ENCODE measurements at places on chromosomes 4 and X.

DNA sequence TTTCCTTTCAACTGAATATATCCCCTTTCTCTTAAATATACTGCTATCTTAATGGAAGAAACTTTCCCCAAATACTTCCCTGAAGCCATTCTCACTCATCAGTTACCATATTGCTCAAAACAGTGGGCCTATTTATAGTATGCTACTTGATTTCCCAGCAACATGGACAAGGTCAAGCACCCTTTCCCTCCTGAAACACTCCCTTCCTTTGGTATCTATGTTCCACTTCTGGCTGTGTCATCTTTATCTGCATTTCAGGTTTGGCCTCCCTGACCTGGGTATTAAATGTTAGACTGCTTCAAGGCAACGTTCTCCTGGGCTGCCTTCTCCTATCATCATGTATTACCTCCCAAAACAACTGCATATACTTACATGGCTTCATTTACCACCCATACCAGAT is 101.3 kb downstream of the ZAR1 start:
- no peak for DNase-seq

DNA sequence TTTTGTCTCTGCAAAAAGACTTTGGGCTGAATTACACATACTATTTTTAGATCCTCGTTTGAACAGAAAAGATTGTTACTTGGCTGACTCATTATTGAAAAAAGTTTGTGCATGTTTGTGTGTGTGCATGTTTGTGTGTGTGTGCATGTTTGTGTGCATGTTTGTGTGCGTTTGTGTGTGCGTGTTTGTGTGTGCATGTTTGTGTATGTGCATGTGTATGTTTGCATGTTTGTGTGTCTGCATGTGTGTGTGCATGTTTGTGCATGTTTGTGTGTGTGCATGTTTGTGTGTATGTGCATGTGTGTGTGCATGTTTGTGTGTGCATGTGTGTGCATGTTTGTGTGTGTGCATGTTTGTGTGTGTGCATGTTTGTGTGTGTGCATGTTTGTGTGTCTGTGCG is 201.1 kb upstream of the FAT1 start:
- DNase-seq: no peak

GRCh38 chrX:10110984-10111363 is 45.8 kb upstream of the CLCN4 start:
- DNase-seq: no peak

GRCh38 chr4:16351161-16351560 is 124.9 kb upstream of the TAPT1 start:
- no peak for DNase-seq

- DNase-seq: no peak
These were observed 75.7 kb downstream of the ANXA3 start for GRCh38 chr4:78627046-78627965.

- DNase-seq: no peak
These were observed 90.3 kb downstream of the RLIM start for GRCh38 chrX:74523870-74524735.

- DNase-seq: no peak
These were observed 116.1 kb downstream of the CNKSR2 start for GRCh38 chrX:21490341-21490740.

DNA sequence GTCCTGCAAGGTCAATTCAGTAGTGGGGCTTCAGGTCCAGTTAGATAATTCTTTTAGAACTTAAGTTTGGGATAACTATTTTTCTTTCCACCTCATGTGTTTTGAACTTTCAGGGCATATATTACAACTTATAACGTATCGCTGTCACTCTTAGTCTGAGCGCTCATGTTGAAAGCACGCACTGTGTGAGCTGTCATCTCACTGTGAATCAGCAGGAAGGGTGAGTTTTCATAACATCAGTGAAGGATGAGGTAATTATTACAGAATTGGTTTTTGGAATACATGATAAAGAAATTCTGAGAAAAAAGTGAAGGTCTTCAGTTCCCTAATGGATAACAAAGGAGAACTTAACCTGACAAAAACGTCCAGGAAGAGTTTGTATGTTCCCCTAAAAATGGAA is 45.1 kb upstream of the SLC4A4 start:
- no peak for DNase-seq

Measured in NCI-H526 (cell line).